ENCODE measurements at places on chromosomes 7 and 10.

DNA sequence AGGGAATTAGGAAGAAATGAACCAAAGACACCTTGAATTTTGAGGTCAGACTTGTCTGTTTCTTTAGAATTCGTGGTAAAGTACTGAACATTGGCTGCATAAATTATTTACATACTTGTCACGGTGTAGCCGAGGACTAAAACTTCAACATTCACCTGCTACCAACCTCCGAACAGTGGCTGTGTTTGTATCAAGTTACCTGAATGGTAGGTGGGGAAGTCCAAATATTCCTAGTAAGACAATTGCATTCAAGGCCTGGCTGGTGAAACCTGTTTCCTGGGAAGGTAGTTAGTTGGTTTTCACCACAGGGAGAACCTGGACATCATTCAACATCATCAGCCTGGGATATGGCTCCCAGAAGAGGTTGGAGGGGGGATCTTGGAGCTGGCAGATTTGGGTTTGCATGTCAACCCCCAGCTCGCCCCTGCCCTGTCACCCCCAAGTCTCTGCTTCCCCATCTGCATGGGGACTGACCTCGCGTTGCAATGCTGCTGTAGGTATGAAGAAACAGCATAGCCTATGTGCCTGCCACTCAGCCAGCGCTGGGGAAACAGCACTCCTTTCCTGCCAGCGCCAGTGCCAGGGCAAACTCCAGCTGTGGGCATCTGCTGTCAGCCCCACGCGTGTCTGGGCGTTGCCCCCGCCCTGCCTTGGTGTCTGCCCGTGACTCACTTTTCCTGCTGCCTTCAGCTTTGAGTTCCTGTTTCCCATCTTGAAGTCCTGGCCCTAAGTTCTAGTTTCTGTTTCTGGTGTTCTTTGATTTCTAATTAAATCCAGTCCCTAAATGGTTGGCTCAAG lies 12.7 kb upstream of the LARP4B start:
- DNase-seq: no peak

- no peak for DNase-seq
These were observed 81.6 kb upstream of the PRR15 start for GRCh38 chr7:29482056-29482455.

- DNase-seq: no peak
These were observed 8.3 kb downstream of the GPR85 start for GRCh38 chr7:113078331-113078730.

DNA sequence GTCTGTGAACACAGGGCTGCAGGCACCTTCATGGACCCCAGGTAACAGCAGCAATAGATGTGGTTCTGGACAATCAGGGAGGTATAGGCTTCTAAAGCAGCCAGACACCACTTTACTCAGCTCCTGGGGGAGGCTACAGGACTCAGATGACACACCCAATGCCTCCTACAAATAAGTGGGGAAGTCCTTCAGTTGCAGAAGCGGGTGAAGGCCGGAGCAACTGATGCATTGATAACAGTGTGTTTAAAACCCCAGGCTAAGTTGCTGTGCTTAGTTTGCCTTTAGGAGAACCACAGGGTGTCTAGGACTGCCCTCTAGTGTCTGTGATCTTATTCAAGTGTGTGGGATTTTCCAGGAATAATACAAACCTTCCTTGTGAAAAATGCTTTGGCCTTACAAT lies 5.9 kb upstream of the ITGA8 start:
- DNase-seq: no peak

- no peak for DNase-seq
These were observed 4.4 kb upstream of the SCD start for GRCh38 chr10:100342627-100342972.

- DNase-seq: no peak
These were observed 40.8 kb downstream of the HK1 start for GRCh38 chr10:69318867-69319727.

DNA sequence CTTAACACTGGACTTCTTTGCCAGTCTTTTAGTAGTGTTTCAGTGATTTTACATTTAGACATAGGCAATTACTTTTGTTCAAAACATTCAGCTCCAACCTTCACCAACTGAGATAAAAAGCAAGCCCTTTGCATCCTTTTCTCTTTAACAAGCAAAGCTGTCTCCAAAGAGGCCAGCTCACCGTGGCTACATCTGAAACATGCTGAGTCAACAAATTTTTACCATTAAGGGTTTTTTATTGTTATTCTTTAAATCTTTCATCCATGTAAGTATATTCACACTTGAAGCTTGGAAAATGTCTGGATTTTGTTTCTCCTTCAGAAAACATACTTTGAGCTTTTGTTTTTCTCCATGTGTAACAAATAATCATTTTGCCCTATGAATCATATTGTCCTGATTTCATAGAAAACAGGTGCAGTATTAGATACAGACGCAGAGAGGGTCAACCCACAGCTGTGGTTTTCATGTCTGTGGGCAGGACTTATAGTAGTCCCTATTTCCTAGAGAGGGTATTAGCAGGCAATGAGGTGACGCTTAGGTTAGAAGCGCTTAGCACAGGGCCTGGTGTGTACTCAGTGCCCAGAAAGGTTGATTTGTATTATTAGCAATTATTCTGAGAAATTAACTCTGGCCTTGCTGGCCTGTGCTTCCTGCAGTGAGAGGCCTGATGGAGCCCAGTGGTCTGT lies 99.5 kb downstream of the MKI67 start:
- DNase-seq: no peak

GRCh38 chr10:88680958-88681357 lies 16.7 kb downstream of the LIPF start:
- no peak for DNase-seq

GRCh38 chr10:90306187-90306586 lies 551.7 kb downstream of the HTR7 start:
- no peak for DNase-seq

GRCh38 chr10:127836966-127837365 lies 55.8 kb downstream of the CLRN3 start:
- no peak for DNase-seq

DNA sequence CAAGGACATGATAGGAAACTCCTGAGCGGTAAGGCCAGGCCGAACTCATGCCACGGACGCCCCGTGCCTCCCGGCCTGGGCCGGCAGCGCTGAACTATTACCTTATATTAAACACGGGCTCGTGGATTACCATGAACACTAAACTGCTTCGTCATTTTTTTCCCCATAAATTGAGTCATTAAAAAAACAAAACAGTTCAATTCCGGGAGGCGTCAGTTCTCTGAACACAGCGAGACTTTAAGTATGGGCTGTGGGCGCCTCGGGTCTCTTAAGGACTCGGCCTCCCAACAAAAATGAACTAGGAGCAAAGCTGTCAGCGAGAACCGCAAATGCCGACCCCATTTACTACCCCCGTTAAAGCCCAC lies 519 bp downstream of the PITRM1 start:
- no peak for DNase-seq

DNA sequence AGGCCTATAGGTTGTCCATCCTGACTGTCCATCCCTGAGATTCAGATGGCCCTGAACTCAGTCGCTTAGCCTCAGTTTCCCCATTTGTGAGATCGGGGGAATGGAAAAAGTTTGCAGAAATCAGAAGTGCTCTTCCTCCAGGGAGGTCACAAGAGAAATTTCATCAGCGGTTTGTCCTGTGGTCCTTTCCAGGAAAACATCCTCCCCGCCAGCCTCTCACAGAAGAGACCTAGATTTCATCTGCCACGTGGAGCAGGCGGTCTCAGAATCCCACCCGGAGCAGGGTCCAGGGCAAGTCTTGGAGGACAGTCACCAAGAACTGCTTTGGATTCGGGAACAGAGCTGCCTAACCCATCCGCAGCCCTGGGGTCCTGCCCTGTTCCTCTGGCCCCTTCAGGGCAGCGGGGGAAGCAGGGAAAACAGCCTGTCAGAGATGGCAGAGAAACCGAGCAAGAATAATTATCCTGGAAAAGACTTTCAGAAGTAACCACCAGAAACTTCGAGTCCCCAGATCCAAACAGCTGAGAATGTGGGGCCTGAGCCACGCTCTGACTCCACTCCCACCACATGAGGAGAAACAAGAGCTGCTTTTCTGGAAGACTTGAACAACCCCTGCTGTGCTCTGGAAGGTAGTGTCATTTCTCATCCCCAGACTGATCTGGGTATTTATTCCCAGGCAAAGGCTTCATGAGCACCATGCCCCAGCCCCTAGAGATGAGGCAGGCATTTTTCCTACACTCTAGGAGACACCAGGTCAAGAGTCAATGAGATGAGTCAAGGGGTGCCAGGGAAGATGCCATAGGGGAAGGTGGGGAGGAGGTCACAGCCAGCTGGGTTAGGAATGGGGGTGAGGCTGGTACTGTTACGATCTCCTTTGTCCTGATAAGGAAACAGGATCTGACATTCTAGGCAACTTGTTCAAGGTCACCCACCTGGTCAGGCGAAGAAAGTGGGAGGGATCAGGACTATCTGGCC lies 1.1 kb upstream of the TNS3 start:
- no peak for DNase-seq

DNA sequence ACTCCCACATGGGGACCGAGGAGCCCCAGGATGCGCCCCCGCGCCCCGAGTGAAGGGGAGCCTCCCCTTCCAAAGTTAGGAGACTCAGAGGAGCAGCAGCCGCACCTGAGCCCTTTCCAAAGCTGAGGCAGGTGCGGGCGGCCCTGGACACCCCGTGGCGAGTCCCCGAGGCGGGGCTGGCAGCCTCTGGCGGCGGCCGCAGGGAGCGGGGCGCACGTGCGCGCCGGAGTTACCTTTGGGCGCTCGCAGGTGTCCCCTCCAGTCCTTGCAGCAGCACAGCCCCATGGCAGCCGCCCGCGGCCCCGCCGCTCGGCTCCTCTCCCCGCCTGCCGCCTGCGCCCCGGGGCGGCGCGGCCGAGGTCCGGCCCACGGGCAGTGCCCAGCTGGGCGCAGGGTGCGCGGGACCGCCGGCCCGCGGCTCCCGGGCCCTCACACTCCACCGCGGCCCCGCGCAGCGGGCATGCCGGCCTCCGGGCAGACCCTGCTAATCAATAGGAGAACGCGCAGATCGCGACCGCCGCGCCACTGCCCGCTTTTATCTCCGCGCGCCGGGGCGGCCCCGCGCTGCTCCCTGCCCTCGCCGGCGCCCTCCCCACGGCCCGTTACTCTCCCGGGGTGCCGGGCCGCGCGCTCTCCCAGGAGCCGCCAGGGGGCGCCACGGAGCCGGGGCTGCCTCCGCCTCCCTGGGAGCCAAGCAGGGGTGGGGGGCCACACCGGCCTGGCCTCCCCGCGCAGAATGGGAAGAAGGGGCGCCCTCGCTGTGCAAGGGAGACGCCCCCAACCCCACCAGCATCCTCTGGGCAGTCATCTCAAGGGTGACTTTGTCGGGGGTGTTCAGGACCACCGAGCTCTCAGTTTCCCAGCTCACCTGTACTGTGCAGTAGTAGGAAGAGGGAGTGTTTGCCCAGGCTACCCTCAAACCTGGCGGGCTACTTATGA lies 80.8 kb downstream of the ARHGAP22 start:
- DNase-seq: no peak

All from GOT3 (cell line).